Activated CD4-positive, alpha-beta T cell treated with anti-CD3 and anti-CD28 coated beads for 24 hours (primary cell): ENCODE measurements at places on chromosomes 1 and 21.

DNA sequence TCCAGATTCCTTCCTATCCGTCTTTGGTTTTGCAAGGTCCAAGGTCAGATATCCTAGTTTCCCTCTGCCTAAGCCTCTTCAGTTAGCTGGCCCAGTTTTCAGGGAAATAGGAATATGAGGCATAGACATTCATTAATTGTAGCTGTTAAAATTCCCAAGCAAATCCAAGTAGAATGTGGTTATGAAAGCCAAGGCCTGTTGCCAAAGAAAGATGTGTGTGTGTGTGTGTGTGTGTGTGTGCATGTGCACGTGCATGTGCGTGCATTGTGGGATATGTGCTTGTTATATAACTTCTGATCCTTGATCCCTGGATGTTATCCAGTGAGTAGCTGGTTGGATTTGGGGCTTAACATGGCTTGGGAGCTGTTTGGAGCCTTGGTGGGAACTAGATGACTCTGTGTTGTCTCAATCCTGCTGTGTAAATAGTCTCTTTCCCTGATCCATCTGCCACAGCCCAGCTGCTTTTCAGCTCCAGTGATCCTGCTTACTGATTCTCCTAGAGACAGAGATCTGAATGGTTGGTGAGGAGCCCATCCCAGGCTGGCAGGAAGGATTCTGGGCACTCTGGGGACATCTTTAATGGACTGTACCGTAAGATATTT, 70.6 kb upstream of the GCLM start:
- DNase-seq = no peak

GRCh38 chr1:25748531-25749205, 51.3 kb upstream of the SELENON start:
- DNase-seq = no peak

- DNase-seq = no peak
These were observed 826 bp downstream of the LAPTM5 start for GRCh38 chr1:30756545-30757351.

GRCh38 chr1:172469717-172470116, 25.8 kb upstream of the PIGC start:
- no peak for DNase-seq

DNA sequence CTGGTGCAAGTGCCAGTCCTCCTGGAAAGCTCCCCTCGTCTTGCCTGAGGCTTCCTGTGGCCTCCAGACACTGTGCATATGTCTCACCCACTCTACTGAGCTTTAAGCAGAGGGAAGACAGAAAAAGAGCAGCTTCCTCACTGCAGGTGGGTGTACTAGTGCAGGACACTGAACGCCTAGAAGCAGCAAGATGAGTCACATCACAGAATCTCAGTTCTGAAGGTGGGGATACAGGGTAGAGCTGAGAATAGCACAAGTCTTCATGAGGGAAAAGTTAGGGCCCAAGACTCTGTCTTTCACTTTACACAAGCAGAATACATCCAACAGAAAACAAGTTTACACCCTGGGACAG, 37.4 kb downstream of the PCAT6 start:
- DNase-seq = no peak

DNA sequence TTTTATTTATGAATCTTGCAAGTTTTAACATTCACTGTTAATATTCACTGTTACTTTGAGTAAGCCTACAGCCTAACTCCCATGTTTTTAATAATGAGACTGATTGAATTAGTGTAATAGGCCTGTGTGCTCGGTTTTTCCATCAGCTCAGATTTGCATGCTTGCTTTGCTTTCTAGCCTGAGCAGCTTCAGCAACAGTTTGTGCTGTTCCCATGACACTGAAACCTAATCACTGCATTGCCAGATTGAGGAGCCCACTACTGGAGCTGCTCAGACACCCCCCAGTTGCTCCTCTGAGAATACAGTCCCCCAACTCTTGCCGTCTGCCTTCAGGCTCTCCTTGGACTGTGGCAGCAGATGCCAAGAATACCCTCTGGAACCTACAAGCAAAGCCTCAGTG, 695.4 kb downstream of the BRINP3 start:
- DNase-seq = no peak
